ENCODE measurements at places on chromosomes 5 and 9.

GRCh38 chr5:113337515-113338415 is 97.0 kb downstream of the TSSK1B start:
- ATAC-seq = no peak

GRCh38 chr9:115138151-115138550 is 20.2 kb upstream of the TNC start:
- ATAC-seq = no peak

DNA sequence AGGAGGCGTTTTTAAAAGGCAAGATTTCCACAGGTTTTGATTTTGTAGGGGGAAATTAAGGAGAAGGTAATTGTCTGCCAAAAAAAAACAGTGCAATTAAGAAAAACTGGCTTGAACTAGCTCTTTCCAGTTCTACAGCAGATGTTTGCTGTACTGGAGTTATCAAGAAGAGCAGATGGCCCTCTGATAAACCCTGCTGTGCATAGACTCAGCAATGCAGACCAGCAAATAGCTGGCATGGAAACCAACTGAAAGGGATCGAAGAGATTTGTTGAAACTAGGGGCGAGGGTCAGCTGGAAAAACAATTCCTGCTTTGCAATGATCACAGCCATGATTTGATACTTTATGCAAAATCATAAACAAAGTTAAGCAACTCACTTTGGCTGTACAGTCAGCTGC is 17.8 kb upstream of the BHMT start:
- no peak for ATAC-seq

GRCh38 chr5:151499501-151500035 is 52.2 kb downstream of the SLC36A1 start:
- no peak for ATAC-seq

- ATAC-seq = no peak
Observed at GRCh38 chr9:694092-694402, 147.4 kb upstream of the DMRT1 start.

DNA sequence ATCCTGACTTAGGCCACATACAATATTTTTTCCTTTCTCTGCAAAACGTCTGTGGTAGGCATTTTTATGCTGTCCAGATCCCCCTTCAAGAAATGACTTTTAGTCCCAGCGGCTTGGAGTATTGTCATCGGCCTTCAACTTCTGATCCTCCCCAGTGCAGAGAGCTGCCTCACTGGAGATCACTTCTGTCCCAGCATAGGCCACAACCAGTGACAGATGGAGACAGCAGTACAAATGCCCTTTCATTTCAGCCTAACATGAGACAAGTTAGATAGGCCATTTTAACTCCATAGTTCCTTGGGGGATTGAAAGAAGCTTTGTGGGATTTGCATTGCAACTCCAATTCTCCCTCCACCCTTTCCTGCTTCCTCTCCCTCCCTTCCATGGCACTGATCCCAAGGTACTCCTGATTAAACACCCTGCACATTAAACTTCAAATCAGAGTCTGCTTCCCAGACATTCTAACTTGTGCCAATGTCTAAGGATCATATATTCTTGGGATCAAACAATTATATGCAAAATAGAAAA is 3.2 kb upstream of the MAMDC2 start:
- no peak for ATAC-seq

- no peak for ATAC-seq
Observed at GRCh38 chr5:94856257-94856800, 237.9 kb downstream of the SLF1 start.

DNA sequence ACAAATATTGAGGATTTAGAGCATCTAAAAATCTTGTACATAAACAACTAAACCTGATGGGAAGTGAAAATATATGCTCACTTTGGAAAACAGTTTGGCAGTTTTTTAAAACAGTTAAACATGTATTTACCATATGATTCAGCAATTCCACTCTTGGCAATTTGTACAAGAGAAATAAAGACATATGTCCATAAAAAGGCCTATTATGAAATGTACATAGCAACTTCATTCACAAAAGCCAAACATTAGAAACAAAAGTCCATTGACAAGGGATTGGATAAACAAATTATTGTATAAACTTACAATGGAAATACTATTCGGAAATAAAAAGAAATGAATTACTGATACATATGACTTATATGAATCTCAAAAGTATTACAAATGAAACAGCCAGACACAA is 196.2 kb upstream of the SLC24A2 start:
- ATAC-seq = no peak

- peak; percentile 85 for ATAC-seq
Observed at GRCh38 chr5:173643964-173644363, 27.5 kb upstream of the BOD1 start.

DNA sequence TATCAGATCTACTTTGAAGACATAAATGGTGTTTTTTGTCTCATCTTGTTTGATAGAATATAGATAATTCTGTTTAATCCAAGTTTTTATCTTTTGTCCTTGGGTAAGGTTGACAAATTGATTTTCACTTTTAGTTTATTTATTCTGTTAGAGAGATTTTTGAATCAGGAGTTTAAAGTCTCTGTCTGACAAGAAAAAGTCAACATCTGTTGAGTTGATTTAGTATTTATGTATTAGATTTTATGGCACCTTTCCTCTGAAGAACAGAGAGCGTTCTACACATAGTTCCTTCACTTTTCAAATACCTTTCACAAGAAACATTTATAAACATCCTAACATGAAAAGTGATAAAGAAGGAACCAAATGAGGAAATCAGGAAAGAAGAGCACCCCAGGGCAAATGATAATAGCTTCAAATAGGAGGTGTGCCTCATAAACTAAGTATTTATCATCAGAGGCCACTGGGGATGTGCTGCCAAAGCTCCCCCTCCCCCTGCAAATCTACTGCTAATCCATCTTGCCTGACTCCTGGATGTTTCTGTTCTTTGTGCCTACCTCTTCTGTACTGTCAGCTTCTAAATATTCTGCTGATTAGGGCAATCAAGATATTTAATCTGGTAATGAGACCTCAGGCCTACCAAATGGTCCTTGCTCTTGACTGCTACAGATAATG is 457.7 kb upstream of the CHD1 start:
- ATAC-seq = no peak

DNA sequence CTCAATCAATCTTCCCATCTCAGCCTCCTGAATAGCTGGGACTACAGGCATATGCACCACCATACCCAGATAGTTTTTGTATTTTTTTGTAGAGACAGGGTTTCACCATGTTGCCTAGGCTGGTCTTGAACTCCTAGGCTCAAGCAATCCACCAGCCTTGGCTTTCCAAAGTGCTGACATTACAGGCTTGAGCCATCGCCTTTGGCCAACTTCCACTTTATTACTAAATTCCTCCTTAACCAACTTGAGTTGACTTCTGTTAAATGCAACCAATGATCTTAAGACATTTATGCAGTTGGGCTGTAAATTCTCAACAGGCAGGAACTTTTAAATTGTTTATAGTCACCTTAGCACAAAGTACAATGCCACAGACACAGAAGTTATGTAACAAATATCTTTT is 2.8 kb downstream of the LARS1 start:
- ATAC-seq = no peak

DNA sequence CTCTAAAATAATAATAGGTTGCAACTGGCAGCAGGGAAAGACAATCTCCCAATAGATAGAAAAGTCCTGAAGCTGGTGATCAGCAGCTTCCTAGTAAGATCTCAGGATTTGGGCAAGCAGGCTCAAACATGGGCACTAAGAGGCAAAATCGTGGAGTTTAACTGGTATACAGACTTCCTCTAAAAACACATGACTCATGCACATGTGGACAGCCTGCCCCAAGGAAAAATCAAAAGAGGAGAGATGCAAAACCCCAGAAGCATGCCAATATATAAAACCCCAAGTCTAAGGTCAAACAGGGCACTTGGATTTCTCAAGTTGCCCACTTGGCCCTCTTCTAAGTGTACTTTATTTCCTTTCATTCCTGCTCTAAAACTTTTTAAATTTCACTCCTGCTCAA is 62.8 kb downstream of the CDKN2A start:
- ATAC-seq = no peak

GRCh38 chr5:41356786-41357185 is 143.5 kb upstream of the C6 start:
- no peak for ATAC-seq

DNA sequence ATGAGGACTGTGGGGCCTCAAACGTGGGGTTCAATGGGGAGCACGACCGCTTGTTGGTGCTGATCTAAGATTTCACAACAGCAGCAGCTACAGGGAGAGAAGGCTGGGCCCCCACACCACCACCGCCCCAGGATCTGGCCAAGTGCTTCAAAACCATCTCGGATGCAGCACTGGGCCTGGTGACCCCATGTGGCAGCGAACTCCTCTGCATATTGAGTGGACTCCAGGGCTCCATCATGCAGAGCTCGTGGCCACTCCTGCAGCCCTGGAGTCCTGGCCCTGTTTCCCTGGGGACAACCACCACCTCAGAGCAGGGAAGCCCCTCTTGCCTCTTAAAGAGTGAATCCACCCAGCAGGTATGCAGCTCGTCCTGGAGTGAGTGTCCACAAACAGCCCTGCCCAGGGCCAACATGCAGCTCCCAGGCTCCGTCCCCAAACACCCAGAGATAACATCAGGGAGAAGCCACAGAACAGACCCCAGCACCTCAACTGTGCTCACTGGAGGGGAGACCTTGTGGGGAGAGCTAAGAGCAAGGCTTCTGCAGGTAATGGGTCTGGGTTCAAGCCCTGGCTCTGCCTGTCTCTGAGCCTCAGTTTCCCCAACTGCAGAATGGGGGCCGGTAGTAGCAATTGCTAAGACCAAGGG is 103.1 kb upstream of the SARDH start:
- ATAC-seq = no peak

DNA sequence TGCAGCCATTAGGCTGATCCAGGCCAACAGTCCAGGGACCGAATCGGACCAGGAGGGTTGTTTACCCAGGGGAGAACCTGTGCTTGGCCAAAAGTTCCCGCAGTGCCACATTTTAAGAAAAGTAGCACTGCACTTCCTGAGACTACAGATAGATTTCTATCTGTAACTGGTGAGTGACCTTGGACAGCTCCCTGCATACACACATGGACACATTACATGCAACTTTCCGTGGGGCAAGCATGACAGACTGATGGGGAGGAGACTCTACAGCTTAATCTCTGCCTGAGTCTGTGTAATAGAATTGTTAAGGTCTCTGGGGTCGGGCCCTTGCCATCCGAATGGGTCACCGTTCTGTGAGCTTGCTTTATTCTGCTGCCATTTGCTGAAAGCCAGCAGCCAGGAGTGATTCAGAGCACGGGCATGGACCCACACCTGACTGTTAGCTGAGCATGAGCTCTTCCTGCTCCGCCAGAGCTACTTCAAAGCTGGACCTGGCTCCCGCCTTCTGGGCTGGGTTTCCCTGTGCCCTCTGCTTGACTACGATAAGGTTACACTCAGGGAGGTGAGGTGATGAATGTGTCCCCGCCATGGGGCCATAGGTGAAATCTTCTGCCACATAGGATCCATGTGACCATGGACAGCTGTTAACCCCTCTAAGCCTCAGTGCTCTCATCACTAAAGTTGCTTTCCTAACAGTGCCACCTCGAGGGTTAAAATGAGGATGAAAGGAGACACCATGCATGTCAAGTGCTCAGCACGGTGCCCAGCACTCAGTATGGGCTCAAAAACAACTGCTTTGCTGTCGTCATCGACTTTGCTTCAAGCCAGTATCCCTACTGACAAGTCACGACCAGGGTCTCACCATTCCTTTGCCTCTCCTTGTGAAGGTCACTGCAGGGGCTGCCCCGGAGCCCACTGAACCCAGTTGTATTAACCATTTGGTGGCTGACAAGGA is 200.0 kb downstream of the MELK start:
- ATAC-seq = peak; percentile 10

DNA sequence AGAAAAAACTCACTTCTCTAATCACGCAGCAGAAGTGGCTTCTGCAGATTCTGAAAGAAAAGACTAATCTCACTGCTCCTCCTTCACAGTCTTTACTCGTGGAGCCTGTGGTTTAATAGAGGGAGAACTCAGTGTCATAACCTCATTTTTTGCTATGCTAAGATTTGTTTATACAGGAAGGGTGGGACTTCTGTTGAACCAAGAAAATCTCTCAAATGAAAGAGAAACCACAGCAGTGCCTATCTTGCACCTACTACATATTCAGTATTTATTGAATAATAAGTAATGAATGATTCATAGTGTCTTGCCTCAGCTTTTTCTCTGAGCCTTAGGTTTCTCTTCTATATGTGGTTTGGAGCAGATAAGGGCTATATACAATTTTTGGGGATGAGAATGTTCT is 136.1 kb upstream of the DMAC1 start:
- ATAC-seq = peak; percentile 89

DNA sequence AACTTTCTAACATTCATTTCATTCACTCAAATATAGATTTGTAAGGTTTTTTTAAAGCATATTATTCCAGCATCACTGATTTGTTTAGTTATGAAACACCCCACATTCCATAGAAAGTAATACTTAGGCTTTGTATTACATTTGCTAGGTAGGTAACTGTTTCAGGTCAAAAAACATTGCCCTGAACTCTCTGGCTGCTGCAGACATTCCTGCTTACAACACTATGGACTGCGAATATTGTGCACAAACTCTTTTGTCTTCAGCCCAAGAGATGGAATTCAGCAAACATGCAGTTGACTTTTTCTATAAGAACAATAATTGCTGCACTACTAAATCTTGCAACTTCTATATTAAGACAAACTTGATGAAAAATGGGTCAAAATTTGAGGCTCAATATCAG is 301.0 kb downstream of the ARL15 start:
- no peak for ATAC-seq

DNA sequence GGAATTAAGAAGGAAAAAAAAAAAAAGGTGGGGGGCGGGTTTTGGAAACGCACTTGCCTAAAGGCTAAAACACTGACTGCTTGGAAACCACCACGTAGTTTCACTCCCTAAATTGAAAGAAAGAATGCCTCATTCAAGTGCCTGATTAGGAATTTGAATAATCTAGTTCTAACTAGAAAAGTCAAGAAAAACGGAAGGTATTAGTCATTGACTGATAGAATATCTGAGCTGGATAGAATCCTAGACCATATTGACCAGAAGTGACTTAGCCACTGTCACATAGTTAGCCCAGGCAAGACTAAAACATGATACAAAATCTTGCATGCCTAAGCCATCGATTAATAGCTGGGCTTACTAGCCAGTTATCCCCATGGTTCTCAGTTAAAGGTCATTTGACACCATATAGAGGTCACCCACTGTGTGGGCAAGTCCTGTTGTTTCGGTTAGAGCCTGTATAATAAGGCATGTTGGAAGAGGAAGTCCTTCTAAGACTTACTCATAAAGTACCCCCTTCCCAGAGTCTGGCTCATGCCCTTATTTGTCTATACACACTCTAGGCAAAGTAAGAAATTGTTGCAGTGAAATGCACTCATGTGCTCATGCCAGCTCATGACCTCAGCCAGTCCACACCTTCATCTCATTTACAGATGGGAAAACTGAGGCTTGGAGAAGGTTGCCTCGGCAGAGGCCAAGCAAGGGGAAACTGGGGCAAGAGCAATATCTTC is 40.2 kb downstream of the SH3RF2 start:
- ATAC-seq = peak; percentile 13

GRCh38 chr9:79353856-79354520 is 217.8 kb upstream of the TLE4 start:
- ATAC-seq = no peak

GRCh38 chr5:68424799-68425537 is 209.4 kb downstream of the PIK3R1 start:
- peak; percentile 53 for ATAC-seq
